ENCODE measurements at places on chromosomes 3 and 15. TPM values are rescaled to one million over a fixed set of nuclear protein-coding genes. Genes with fewer than 3 reads are reported as not detected.

TBC1D5 gene
- total RNA-seq: 39.6 TPM

CCDC174 gene
- 10.3 TPM for total RNA-seq

DNA sequence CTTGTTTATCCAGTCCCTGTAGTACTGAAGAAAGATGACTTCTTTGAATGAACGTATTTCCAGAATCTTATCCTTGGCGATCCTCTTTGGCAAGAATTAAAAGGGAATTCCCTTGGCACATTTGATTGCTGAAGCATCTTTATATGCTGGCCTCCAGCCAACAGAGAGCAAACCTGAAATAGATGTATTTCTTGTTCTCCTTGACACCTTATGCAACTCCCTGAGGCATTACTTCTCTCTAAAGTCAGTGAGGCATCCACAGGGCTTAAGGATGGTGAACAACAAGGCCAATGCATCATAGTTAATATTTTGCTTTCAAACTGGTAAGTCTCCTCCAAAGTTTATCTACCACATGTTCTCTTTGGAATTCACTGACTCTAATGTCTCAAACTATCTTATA, 450.9 kb upstream of the THRB start:
- DNase-seq: no peak

- DNase-seq: no peak
These were observed 28.9 kb upstream of the LPP start for GRCh38 chr3:188125076-188125475.

DNA sequence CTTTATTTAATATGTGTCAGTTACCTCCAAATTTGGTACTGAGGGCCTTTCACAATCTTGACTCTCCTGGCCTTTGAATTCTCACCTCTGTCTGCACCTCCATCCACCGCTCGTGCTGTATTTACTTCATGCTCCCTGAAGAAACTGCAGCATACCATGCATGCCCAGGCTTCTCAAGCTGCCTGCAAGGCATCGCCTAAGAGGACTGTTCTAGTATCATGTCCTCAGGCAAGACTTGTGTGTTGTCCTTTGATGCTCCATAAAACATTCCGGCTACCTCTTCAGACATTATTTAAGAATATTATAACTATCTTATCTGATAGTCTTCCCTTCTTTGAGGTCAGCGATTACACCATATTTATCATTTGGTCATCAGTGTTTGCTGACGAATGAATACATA, 682.5 kb downstream of the NR2F2 start:
- DNase-seq: no peak

DNA sequence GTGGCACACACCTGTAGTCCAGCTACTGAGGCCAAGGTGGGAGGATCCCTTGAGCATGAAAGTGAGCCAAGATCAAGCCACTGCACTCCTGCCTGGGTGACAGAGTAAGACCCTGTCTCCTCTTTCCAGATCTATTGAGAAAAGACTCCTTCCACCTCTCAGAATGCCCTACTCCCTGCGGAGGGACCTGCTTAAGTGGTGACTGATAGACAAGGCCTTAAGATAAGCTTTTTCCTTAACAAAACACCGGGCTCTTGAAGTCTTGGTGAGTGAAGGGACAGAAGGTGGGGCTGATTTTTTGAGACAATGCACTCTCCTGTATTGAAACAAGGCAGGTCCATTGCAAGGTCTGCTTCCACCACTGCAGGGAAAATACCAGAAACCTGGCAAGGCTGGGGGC, 338.4 kb upstream of the FRG2C start:
- no peak for DNase-seq

All from right cardiac atrium (tissue), 5 donors.